ENCODE measurements at places on chromosomes 2 and 18. TPM values are rescaled to one million over a fixed set of nuclear protein-coding genes. Genes with fewer than 3 reads are reported as not detected.
A peak's percentile ranks its signal among the peaks of the same experiment; 100 is the strongest.

DNA sequence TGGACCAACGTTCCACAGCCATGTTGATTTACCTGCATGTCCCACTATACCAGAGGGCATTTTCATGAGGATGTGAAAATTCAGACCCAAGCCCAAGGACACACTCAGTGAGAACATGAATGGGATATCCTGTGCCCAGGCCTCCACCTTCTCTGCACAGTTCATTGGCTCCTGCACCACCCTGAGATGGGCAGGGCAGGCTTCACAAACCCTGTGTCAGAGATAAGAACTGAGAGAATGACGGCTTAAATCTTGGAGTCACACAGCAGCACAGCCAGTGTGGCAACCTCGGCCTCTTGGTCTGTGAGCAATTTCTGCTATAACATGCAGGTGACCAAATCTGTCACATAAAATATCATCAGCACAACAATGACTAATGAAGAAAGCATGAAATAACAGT, 71.9 kb downstream of the UXS1 start:
- no peak for DNase-seq

GRCh38 chr2:239600001-239600593, 199.3 kb upstream of the HDAC4 start:
- DNase-seq: no peak

DNA sequence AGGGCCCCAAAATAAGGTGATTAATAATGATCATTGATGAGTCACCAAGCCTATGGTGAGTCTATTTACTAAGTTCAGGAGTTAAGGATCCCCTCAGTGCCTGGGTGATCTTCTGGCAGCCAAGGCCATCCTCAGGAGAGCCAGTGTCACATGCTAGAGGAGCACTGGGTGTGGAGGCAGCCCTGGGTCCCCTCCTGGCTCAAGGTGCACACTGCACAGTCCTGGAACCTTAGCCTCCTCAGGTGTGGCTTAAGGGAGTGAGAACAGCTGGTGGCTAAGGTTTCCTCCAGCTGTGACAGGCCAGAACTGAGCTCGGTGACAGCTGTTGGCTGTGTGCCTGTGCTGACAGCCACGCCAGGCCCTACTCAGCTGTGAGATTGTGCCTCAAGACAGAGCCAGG, 52.1 kb upstream of the ACAA2 start:
- DNase-seq: no peak

DNA sequence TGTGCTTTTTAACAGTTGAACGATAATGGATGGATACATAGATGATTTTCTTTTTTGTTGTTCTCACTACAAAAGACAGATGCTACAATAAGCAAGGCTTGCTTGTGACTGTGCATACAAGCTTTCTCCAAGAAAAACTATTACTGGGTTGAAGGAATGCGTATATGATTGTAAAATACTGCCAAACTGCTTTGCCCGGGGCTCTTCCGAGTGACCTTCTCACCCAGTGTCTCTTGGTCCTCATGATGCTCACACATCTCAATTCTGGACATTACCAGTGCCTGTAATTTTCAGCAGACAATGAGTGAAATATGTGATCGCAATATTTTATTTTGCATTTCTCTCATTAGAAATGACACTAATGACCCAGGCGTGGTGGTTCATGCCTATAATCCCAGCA, 35.9 kb downstream of the INPP5D start:
- no peak for DNase-seq

STON1 gene
- total RNA-seq: 25.0 TPM

GRCh38 chr2:227451655-227451992, 20.3 kb upstream of the AGFG1 start:
- no peak for DNase-seq

DNA sequence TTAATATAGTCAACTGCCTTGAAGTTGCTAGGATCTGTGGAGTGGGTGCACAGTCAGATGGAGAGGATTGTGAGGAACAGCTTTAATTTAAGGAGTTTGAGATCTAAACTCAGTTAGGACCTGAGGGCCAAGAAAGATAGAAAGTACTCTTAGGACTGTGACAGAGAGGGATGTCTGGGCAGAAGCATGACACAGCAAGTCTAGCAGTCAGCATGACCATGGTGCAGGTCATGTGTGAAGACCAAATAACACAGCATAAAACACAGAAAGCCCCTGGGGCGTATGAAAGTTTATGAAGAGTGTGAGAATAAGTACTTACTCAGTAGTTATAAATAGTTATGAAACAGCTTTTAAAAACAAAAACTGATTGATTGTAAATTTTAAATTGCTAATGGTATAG, 107.2 kb downstream of the GALNT1 start:
- DNase-seq: peak; percentile 13

GRCh38 chr2:227301523-227301922, 23.5 kb upstream of the MFF start:
- DNase-seq: no peak
